Omental fat pad (tissue), 4 donors: ENCODE measurements at places on chromosomes 13 and 19. TPM values are rescaled to one million over a fixed set of nuclear protein-coding genes. Genes with fewer than 3 reads are reported as not detected.

DNA sequence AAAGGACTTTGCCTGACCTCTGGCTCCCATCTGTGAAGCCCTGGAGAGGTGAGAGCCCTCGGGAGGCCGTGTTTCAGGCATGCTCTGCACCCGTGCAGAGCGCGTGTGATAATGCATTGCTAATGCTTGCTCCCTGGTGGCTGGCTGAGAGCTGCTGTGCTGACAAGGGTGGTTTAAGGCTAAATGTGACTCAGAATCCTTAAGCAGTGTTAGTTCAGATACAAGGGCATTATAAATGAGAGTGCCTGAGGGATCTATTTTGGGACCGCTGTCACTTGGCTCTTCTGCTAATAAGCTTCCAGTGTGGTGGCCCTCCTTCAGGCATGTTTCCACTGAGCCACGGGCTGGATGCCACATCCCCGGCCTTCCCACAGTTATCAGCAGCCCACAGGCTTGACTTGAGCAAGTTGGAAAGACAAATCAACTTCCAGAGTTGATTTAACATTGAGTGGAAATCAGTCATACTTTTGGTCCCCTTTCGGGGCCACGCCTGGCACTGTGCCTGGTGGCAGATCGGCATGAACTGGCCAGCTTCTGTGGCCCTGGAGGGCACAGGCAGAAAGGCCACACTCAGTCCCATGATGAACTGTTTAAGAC is 17.0 kb downstream of the ALOX5AP start:
- no peak for DNase-seq

DNA sequence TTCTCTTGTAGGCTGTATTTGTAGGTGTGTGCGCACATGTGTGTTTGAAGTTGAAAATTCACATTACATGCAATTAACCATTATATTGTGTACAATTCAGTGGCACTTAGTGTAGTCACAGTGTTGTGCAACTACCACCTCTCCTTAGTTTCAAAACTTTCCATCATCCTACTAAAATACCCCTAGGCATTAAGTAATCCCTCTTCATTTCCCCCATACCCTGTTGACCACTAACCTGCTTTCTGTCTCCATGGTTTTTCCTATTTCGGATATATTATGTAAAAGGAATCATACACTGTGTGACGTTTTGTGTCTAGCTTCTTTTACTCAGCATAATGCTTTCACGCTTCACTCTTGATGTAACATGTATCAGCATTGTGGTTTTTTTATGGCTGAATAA is 16.1 kb downstream of the LSM14A start:
- DNase-seq, result no peak

DNA sequence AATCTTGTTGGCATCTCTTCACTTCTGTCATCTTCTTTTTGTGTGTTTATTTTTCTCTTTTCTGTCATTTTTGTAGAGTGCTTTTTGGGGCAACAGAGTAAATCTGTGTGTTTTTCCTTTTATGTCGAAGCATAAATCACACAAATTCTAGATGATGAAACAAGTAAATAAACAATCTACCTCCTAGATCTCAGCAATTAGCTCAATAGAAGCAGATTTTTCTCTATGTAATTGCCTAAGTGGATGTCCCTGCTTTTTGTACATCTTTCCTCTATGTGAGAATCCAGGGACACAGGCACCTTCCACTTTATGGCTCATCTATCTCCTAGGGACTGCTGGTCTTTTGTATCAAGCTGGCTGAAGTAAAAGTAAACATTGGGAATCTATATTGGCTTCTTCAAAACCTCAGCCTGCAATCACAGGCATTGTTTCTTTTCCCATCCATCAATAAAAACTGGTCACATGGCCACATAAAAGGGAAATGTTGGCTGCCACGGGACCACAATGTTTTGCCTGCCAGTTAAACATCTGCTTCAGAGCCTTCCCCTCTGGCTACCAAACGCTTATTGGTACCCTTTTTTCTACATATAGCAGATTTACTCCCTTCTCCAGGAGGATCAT is 323.8 kb downstream of the LMO7 start:
- DNase-seq, result no peak

GRCh38 chr13:97542102-97542685 is 108.2 kb downstream of the RAP2A start:
- DNase-seq, result no peak

GRCh38 chr19:10209315-10209714 is 14.6 kb upstream of the DNMT1 start:
- no peak for DNase-seq

DNA sequence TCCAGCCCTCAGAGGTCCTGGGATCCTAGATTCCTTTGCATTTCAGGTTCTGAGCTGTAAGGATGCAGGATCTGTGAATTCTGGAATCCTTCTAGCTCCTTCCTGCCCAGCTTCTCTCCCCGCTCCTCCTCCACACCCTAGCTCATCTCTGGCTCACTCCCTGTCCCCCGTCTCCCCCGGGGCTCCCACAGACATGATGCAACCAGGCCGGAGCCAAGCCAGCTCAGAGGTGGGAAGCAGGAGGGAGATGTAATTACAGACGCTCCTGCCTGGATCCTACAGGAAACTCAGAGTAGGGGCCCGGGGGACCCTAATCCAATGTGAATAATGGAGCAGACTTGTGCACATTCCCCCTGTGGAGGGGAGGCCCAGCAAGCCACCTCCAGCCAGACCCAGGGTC is 4.5 kb downstream of the GNG8 start:
- DNase-seq, result no peak

DNA sequence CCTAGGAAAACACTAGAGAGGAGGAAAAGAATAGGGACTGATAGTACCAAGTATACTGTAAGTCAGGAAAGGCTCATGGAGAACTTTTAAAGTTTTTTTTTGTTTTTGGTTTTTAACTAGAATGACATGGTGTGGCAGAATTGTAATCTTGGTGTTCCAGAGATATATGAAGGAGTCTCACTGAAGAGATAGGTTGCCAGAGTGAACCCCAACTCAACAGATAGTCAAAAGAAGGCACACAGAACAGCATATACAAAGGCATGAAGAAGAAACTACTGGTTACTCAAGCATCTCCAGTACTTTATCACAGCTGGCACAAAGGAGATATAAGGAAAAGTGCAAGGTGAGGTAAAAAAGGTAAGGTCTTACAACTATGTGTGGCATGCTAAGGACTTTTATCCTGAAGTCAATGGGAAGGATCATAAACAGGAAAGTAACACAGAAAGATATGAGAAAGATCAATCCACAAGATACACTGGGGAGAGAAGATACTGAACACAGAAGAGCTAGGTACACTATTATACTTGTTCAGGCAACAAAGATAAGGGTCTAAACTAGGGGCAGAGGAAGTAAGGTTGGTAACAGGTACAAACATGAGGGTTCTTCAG is 6.0 kb downstream of the KPNA3 start:
- DNase-seq, result no peak

GRCh38 chr13:109642358-109642757 is 144.0 kb downstream of the IRS2 start:
- no peak for DNase-seq

DNA sequence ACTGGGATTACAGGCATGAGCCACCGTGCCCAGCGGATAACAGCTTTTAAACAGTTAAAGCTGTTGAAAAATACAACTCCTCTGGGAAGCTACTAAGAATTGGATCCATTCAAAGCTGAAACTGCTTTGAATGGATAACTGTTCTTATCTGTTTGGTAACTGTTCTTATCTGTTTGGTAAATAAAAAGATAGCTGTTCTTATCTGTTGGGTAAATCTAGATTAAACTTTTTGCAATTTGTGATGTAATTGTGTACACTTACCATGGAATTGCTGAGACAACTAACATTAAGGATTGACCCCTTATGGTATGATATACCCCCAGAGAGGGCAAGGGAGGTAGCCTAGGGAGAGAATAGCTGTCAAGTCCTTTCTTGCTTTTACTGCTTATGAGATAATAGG is 27.9 kb upstream of the SPART start:
- no peak for DNase-seq

GRCh38 chr19:29680447-29680846 is 15.2 kb downstream of the PLEKHF1 start:
- DNase-seq, result no peak

DNA sequence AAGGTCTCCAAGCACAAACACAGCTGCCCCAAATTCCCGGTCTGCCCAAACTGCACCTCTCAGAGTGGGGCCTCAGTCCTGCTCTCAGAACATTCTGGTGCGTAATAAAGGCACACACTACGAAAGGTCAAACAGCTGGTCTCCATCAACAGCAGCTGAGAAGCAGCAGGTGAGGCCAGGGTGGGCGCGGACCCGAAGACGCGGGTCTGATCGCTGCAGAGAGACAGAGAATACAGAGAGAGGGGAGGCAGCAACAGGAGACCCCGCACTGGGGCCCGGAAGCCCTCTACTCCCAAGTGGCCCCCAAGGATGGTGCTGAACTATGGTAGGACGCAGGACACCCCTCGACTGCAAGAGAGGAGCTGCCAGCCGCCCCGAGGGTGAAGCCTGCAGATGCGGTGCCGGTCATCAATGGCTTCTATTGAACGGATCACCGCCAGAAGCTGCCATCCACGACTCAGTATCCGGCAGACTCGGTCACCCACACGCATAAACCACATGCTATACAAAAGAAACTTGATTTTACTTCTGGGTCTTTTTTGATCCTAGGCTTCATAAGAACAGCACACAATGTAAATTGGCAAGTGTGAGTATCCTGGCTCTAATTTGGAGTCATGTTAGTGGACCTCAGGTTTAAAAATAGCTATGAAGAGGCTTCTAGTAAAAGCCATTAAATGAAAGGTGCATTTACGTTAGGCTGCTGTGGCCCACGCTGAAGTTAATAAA is 33.4 kb downstream of the STK24 start:
- DNase-seq, result no peak

- no peak for DNase-seq
Measured at GRCh38 chr13:38518328-38518727, 168.5 kb upstream of the FREM2 start.

- DNase-seq, result no peak
Measured at GRCh38 chr19:49857061-49857837, 6.3 kb downstream of the PTOV1 start.

- DNase-seq, result no peak
Measured at GRCh38 chr19:398719-399118, 10.2 kb downstream of the C2CD4C start.

The HNRNPUL1 gene
- 107 TPM for total RNA-seq

The EID2B gene
- 4.4 TPM for total RNA-seq

The DAZAP1 gene
- 47.7 TPM for total RNA-seq

The PLVAP gene
- total RNA-seq, result 99.8 TPM

The ZNF580 gene
- 13.4 TPM for total RNA-seq

The GNG7 gene
- 1.9 TPM for total RNA-seq

The ZNF729 gene
- total RNA-seq, result not detected

The SBK2 gene
- 0.56 TPM for total RNA-seq

The IGLON5 gene
- total RNA-seq, result not detected

The NAPSA gene
- total RNA-seq, result not detected

The LGI4 gene
- total RNA-seq, result 6.2 TPM

The C3 gene
- 2,020 TPM for total RNA-seq
